ENCODE measurements at places on chromosomes 1 and 21.

DNA sequence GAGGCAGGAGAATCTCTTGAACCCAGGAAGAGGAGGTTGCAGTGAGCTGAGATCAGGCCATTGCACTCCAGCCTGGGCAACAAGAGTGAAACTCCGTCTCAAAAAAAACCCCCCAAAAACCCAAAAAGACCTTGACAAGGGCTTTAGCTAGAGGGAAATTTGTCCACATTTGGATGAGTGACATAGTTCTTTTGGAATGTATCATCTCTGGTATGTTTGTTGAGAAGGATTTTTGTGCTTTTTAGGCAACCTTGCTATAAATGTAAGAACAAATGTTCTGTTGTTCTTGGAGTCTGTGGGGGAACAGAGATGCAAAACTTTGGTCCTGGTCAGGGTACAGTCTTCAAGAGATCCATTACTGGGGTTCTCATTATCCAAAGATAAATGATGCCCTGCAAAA is 28.9 kb downstream of the INAVA start:
- DNase-seq: no peak

DNA sequence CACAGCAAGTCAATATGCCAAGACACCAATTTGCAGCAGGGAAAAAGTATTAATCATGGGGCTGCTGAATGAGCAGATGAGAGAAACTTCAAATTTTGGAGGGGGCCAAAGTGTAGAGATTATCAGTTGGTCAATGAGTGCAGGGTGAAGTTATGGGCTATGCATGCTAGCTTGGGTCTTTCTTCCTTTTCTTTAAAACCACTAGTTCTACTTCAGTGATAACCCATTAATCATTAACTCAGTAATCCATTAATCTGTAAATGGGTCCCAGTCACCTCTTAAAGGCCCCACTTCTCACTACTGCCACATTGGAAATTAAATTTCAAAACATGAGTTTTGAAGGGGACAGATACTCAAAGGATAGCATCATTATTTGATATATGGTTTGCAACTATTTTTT is 688.6 kb upstream of the ADGRL4 start:
- DNase-seq: no peak

- DNase-seq: no peak
These were observed 17.0 kb downstream of the TNFRSF25 start for GRCh38 chr1:6448749-6449631.

DNA sequence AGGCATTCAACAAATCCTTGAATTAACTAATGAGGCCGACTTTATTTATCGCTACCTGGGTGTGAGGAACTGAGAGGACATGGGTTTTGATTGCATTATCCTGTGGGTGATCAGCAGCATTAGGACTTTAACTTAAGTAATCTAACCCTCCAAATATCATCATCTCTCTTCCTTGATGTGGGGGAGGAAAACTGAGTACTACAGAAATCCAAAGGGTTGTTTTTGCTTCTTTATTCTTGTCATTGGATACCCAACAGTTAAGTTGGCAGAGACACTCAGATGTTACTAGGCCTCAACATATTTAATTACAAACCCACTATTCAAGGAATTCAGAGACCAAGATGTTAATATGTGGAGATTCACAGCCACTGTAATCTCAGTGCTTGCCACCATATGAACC is 97.4 kb upstream of the ST6GALNAC5 start:
- DNase-seq: no peak

GRCh38 chr1:200991097-200991614 is 32.4 kb downstream of the KIF21B start:
- no peak for DNase-seq

GRCh38 chr1:230424391-230425251 is 1.5 kb downstream of the PGBD5 start:
- peak; percentile 43 for DNase-seq

DNA sequence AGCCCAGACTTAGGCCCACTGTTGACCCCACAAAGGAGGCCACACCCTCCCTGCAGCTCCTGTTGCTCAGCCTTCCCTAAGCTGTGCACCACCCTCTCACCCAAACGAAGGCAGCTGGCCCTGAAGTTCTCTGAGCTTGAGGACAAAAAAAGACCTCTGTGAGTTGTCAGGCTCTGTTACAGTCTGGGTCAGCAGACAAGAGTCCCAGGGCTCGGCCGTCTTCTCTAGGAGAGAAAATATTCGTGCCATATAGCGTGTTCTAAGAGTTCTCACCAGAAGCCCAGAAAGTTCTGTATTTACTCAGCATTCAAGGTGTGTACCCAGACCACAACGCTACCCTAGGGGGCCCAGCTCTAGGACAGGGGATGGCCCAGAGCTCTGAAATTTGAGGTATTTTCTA is 25.5 kb upstream of the LYST start:
- DNase-seq: no peak

- no peak for DNase-seq
These were observed 131.5 kb upstream of the SLC44A3 start for GRCh38 chr1:94688646-94689045.

DNA sequence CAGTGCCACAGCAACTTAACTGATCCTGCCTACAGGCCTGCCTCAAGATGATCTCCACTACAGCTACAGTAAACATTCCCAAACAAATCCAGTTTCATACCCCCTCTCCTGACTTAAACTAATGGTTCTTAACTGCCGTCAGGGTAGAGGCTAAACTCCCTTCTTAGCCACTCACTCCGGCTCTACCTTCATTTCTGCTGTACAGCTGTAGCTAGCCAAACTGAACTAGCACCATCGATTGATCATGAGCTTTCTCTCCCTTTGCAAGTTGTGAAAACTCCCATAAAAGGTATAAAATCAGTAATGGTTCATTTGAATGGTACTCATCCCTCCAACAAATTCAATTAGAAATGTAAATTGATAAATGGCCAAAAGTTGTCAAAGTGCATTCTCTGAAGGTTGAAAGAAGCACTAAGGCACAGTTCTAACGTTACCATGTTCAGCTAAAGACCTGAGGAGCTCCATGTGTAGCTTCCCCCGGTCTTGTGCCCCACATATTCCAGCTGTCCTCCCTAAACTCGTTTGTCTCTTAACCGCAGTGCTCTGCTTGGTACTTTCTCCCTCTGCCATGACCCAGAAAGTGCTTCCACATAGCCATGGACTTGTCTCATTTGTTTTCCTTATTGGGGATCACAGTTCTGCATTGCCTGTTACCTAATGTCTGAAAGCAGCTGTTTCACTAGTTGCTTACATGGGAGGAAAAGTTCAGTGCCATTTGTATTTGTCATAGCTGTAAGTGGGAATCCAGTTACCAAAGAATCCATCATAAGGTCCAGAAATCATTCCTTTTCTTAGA is 49.8 kb downstream of the DHX9 start:
- DNase-seq: no peak

- DNase-seq: no peak
These were observed 80.2 kb downstream of the NTMT2 start for GRCh38 chr1:170225781-170226530.

GRCh38 chr1:63807046-63807445 is 33.2 kb downstream of the ROR1 start:
- peak; percentile 35 for DNase-seq

DNA sequence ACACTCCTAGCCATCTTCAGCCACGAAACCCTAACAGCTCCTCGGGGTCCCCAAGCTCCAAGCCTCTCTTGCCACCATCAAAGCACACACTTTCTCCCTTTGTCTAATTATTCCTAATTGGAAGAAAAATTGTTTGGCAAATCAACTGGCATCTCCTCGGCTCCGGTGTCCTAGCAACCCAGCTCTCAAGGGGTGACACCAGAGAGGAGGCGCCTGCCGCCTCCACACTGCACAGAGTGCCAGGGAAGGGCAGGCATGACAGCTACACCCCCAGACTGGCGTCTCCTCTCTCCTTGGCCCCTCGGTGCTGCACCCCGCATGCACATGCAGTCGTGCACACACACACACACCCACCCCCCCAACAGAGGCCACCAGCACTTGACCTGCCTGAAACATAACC is 18.2 kb upstream of the GJB5 start:
- DNase-seq: no peak

DNA sequence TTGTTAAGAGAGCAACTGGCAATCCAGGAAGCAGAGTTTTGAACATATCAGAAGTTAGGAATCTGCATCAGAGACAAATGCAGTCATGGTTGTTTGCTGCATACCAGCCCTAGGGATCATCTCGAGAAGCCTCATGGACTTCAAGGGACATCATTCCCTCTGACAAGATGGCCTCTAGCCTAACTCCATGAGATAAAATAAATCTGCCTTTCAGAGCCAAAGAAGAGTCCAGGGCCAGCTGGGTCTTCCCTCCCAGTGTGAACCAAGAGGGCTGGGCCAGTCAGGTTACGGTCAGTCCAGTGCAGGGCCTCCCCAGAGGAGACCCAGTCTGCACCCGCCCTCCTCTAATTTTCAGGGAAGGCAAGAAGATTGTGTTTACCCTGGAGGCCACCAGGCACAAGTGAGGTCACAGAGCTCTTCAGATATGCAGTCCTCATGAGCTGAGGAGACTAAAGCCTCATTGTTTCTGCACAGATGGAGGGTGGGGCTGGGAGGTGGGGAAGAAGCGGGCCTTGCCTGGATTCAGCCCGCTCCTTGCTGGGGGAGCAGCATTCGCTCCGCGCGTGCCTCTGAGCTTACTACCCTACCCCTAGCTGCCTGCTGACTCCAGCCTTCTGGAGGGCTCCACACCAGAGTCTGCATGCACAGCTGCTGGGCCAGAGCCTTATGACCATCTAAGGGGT is 52.8 kb downstream of the CAPN2 start:
- DNase-seq: no peak

DNA sequence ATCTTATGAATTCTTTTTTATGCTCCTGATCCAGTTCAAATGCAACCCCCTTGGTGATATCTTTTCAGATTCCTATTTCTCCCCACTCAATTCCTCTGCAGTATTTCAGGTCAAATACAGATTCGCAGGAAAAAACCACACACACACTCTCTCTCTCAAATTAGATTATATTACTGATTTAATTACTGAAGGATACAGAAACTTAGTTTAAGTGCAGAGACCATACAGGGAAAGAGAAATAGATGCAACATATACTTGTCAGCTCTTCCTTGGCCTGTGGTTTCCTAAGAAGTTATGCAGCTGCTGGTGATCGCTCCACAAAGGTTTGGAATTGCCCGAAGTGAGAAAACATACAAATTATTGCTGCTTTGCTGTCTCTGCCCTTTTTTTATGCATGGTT is 400.9 kb downstream of the AGBL4 start:
- peak; percentile 87 for DNase-seq

- DNase-seq: no peak
These were observed 1.8 kb downstream of the PLEKHO1 start for GRCh38 chr1:150151291-150152181.

DNA sequence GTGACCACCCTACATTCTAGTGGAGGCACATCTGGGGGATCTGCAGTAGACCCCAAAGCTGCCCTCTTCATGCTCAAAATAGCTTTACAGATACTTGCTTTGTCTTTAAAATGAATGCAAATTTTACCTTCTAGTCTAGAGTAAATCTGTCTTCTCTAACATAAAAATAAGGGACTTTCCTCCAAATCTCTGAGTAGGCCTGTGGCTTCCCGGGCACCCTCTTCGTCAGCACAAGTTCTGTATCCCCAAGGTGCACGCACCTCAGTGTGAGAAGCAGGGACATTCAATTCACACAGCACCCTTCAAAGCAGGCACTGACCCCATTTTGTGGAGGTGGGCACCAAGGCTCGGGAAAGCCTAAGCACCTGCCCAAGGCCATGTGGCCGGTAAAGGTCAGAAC is 19.0 kb downstream of the MEF2D start:
- DNase-seq: no peak

- peak; percentile 18 for DNase-seq
These were observed 61.2 kb downstream of the AK4 start for GRCh38 chr1:65209005-65209885.

DNA sequence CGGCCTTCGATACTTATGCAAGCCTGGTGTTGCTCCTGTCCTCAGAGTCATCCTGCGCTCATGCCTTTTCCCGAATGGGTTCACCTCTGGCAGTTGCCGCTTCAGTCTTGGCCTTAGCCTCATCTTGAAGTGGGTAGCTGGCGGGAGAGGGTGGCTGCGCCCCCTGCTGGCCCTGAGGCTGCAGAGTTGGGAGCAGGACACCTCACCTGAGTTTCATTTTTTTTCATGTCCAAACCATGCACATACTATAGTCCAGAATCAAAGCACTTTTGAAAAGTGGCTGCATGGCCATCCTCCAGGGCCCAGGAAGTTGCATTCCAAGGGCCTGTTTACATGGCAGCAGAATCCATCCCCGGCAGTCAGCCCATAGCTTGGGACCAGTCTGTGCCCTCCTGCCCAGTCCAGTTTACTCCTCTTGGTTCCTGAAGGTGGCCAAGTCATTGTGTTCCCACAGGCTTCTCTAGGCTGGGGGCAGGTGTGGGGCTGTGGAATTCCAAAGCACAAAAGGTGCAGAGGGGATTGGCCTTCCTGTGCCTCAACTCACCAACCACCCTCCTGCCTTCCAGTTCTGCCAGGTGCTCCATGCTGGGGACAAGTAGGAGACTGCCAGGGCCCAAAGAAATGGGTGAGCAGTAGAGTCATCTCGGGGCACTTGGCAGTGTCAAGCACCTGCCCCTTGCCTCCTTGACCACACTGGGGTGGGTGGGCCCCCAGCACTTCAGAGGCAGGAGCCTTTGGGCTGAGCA is 44.0 kb downstream of the YARS1 start:
- DNase-seq: peak; percentile 72

DNA sequence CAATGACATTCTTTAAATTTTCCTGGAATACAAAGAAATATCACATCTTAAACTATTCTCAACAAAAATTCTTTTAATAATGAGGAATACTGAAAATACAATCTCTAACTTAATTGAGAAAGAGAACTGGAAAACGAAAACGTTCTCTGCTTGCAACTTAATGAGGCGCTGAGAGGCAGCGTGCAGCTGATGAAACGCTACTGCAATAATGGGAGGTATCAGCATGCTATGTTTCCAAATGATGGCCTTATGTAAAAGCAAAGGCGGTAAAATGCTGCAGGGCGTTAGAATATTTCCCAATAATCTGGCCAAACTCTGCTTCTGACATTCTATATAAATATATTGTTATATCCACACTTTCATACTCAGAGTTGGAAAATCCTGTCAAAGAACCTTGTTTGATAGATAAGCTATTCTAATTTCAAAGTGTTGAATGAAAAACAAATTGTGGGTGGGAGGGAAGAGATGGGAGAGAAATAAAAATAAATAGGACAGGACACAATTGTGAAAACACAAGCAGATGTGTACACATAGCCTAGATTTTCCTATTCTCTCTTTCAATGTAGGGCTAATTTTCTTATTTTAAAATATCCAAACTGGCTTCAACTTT is 70.9 kb downstream of the APP start:
- DNase-seq: no peak

GRCh38 chr21:45535341-45536081 is 6.7 kb downstream of the SLC19A1 start:
- DNase-seq: no peak

DNA sequence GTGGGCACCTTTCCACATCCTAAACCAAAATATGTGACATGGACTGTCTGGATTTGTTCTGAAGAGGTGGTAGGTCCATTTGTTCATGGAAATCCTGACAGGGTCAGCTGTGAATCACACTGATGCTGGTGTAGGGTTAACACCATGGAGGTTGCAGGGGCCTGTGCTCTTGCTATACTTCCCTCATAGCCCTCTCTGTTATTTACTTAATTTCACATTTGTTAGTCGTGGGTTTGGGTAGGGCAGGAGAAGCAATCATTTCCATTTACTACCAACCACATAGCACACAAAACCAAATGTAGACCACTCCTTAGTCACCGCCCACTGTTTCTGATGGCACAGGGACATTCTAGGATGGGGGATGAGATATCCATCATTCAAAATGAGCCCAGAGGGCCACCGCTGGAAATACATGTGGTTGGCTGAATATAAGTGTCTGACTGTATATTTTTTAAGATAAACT is 61.8 kb upstream of the POU2F1 start:
- no peak for DNase-seq

- DNase-seq: no peak
These were observed 169.1 kb downstream of the TRIM33 start for GRCh38 chr1:114341856-114342255.

- DNase-seq: peak; percentile 45
These were observed 648 bp downstream of the ATP1A1 start for GRCh38 chr1:116373431-116374352.
